Colonic mucosa (tissue), 4 donors: ENCODE measurements at places on chromosomes 6 and 20. TPM values are rescaled to one million over a fixed set of nuclear protein-coding genes. Genes with fewer than 3 reads are reported as not detected.

BNIP5 gene
- 7.8 TPM for total RNA-seq

GRCh38 chr20:38519426-38519825, 46.8 kb downstream of the RALGAPB start:
- no peaks in the 10 kb centered on the region for H3K27me3 ChIP-seq
- no peaks in the 10 kb centered on the region for H3K36me3 ChIP-seq
- H3K4me1 ChIP-seq: no peaks in the 10 kb centered on the region

DNA sequence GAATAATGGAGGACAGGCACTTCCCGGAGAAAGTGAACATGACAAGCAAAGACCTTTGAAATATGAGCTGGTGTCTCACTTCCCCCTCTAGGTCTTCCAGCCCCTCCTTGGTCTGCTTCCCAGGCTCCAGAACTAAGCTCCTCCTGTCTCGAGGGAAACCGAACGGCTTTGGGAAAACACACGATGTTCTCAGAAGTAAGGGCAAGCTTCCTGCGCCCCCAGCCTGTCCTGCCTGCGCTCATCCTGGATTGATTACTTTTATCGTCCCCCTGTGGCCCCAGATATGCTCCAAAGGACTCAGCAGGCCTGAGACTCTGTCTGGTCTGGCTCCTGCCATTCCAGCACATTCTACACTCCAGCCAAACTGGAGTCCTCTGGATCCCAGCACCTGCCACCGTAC, 83.4 kb downstream of the ZNF217 start:
- no peaks in the 10 kb centered on the region for H3K36me3 ChIP-seq
- H3K27ac ChIP-seq: no peak overlapping the region
- DNase-seq: no peak
- H3K4me3 ChIP-seq: no peak overlapping the region
- no peaks in the 10 kb centered on the region for H3K27me3 ChIP-seq

GRCh38 chr20:21640556-21640955, 64.9 kb upstream of the PAX1 start:
- no peak for DNase-seq
- H3K36me3 ChIP-seq: no peaks in the 10 kb centered on the region
- H3K27me3 ChIP-seq: no peaks in the 10 kb centered on the region
- no peak overlapping the region for H3K27ac ChIP-seq
- no peak overlapping the region for H3K4me3 ChIP-seq

- H3K4me3 ChIP-seq: peak overlapping the region; percentile 52
- peaks cover 14% of the 10 kb centered on the region for H3K4me1 ChIP-seq
- H3K27me3 ChIP-seq: no peaks in the 10 kb centered on the region
- H3K36me3 ChIP-seq: no peaks in the 10 kb centered on the region
- peak; percentile 75 for DNase-seq
Observed at GRCh38 chr6:41781366-41781730, 766 bp downstream of the PRICKLE4 start.

GRCh38 chr6:6981681-6982322, 126.0 kb upstream of the RREB1 start:
- no peak overlapping the region for H3K4me3 ChIP-seq
- no peaks in the 10 kb centered on the region for H3K4me1 ChIP-seq
- no peaks in the 10 kb centered on the region for H3K36me3 ChIP-seq
- H3K27ac ChIP-seq: no peak overlapping the region

DNA sequence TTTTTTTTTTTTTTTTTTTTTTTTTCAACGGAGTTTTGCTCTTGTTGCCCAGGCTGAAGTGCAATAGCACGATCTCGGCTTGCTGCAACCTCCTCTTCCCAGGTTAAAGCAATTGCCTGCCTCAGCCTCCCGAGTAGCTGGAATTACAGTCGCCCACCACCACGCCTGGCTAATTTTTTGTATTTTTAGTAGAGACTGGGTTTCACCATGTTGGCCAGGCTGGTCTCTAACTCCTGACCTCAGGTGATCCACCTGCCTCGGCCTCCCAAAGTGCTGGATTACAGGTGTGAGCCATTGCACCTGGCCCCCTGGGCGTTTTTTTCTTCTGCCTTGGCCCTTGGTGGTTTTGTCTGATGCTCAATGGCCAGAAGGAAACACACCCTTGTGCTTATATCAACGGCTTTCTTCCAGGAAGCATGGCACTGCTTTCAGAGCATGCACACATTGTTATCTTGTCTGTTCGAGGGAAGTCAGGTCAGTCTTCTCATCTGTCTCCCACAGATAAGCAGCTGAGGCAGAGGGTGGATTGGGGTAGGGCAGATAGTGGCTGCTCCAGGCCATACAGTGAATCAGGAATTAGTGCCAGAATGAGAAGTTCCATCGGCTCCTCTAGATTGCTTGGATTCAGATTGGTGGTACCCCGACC, 203.1 kb downstream of the TSHZ2 start:
- no peaks in the 10 kb centered on the region for H3K4me1 ChIP-seq
- H3K36me3 ChIP-seq: no peaks in the 10 kb centered on the region
- H3K27me3 ChIP-seq: no peaks in the 10 kb centered on the region

DNA sequence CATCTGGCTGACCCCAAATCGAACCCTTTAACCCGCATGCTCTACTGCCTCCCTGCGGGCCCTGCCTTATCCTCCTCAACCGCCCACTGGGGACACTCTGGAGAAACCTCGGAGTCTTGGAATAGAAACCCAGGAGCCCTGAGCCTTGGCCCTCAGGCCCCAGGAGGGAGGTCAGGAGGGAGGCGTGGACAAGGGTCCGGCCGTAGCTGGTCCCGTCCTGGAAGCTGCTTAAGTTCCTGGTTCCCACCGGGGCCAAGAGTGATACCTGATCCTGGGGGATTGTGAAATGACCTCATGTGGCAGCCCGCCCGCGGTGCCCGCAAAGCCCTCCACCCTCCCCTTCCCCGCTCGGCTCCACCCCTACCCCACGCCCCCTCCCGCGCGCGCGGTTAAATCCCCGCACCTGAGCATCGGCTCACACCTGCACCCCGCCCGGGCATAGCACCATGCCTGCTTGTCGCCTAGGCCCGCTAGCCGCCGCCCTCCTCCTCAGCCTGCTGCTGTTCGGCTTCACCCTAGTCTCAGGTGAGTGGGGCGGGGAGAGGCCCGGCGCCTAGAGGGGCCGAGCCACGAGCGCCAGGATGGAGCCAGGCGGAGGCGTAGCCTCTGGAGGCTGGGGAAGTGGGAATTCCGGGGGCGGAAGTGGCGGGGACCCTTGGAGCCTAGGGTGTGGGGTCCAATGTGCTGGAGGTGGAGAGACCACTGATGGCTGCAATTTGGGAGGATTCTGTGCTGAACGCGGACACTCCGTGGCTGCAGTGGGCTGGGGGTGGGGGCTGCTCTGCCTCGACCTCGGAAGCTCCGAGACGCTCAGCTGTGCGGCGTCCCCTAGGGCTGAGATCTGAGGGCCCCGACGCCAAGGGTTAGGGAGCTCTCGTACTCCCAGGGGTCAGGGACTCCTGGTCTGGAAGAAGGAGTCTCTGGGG, at the start of gene WFDC2:
Gene WFDC2, plus strand, starts transcription at position 418 of the 926 bp plus-strand sequence. Its CDS starts 29 bp downstream, at position 447.
- peak within 1 kb of the TSS; percentile 44 for H3K4me3 ChIP-seq
- peak; percentile 65 for DNase-seq
- H3K27ac ChIP-seq: peak within 1 kb of the TSS; percentile 81
- H3K27me3 ChIP-seq: peaks cover 8% of the 10 kb centered on the region
- H3K36me3 ChIP-seq: no peaks in the 10 kb centered on the region

DNA sequence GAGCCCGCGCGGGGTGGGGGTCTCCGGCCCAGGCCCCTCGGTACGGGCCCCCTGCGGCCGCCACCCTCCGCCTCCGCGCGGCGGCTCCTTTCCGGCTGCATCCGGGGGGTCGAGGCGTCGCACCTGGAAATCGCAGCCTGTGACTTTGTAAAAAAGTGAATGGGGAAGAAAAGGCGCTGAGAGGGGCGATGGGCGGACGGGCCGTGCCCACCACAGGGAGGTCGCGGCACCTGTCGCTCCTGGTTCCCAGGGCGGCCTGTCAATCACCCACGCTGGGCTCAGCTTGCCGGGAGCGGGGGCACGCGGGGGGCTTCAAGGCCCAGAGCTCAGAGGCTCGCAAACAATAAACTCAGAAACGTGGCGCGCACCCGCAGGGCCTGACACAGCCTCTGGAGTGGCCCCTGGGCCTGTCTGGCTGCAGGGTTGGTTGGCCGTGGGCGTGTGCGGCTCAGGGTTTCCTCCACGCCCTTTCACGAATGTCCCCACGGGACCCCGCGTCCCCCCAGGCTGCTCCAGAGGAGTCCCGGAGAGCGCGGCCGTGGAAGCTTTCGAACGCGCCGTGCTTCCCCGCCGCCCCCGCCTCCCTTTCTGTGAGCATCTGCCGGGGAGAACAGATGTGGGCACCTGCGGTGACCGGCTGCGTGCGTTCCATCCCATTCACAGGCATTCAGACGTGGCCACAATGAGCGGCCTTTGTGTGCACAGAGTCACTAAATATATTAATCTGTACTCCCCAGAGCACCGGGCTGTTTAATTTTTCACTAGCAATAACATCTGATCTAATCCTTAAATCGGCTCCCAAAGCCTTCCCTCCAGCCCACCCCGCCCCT, 6.1 kb upstream of the DLL1 start:
- H3K27ac ChIP-seq: peak overlapping the region; percentile 25
- H3K4me3 ChIP-seq: peak overlapping the region; percentile 45
- no peak for DNase-seq
- peaks cover 7% of the 10 kb centered on the region for H3K4me1 ChIP-seq
- H3K27me3 ChIP-seq: peaks cover 44% of the 10 kb centered on the region
- H3K36me3 ChIP-seq: no peaks in the 10 kb centered on the region

DNA sequence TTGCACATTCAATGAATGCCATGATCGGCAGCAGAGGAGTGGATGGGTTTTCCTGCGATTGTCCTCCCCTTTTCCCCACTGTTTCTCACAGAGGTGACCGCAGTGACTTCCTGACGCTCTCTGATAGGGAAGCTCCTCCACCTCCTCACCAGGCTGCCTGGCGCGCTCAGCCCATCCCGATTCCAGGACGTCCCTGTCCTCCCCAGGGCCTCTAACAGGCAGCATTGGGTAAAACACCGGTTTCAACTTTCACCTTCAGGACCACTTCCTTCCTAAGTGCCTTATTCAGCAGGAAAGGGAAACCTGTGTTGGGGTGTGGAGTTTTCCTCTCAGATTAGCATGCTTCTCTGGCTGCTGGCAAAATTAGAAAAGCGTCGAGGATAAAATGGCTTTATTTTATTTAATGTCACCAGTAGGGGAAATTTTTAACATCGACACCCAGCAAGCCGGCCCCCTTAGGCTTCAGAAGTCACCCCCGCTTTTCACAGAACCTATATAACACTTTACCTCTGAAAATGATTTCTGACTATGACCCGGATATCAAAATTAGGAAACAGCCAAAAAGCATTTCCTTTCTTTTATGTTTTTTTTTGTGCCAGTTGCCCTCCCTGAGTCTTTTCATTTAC, 570.4 kb upstream of the GJE1 start:
- H3K4me1 ChIP-seq: no peaks in the 10 kb centered on the region
- DNase-seq: peak; percentile 20
- H3K36me3 ChIP-seq: no peaks in the 10 kb centered on the region
- peak overlapping the region; percentile 13 for H3K4me3 ChIP-seq
- no peaks in the 10 kb centered on the region for H3K27me3 ChIP-seq
- no peak overlapping the region for H3K27ac ChIP-seq

- H3K4me3 ChIP-seq: no peak overlapping the region
- no peaks in the 10 kb centered on the region for H3K36me3 ChIP-seq
- H3K27ac ChIP-seq: no peak overlapping the region
- DNase-seq: peak; percentile 65
- no peaks in the 10 kb centered on the region for H3K4me1 ChIP-seq
Observed at GRCh38 chr6:57198926-57199636, 23.0 kb downstream of the RAB23 start.

DNA sequence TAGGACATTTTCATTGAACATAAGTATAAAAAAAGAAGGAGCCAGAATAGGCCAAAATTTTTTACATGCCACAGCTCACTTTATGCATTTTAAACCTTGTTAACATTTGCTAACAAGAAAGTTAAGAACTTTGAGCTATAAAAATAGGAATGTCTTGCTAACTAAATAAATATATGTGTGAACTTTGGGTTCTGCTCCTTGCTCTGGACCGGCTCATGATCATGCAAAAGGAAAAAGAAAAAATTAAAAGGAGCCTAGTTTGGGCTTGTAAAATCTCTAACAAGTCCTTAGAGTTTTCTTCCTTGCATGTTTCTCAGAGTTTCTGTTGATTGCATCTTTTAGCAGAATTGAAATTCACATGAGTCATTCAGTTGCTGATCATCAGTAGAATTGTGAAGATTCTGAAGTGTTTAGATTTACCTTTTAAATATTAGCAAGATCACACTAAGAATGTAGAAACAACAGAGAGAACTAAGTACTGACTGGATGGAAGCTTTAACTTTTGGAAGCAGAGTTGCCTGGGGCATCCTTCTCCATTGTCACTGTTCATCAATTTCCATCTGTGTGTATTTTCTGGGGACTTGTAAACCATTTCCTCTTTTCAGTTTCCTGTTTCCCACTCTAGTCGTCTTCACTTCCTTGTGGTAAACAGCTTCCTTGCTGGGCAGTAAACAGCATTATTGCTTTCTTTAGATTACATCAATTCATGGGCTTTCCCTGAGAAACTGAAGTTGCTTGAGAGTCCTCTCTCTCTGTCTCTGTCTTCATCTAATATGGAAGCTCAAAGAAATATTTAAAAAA, 458.4 kb upstream of the BTBD3 start:
- peak overlapping the region; percentile 7 for H3K27ac ChIP-seq
- no peaks in the 10 kb centered on the region for H3K36me3 ChIP-seq
- no peak overlapping the region for H3K4me3 ChIP-seq
- peaks cover 5% of the 10 kb centered on the region for H3K4me1 ChIP-seq
- no peak for DNase-seq

- H3K4me3 ChIP-seq: no peak overlapping the region
- H3K27ac ChIP-seq: no peak overlapping the region
- H3K27me3 ChIP-seq: no peaks in the 10 kb centered on the region
- no peak for DNase-seq
- peaks cover 9% of the 10 kb centered on the region for H3K36me3 ChIP-seq
Observed at GRCh38 chr20:37225146-37225545, 36.5 kb downstream of the GHRH start.

DNA sequence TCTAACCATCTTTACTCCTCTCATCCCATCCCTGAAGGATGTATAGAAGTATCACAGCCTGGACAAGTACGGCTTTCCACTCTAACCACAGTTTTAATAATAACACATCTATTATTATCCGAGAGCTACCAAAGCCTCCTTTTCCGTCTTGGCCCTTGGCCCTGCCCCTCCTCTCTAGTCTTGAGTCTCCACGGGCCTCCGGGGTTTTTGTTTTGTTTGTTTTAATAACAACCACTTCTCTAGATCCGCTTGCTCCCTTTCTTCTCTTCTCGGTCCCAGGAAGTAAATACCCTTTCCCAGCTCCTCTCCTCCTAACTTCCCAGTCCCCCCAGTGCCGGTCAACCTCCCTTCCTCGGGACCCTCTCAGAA, 661 bp downstream of the LCA5 start:
- no peaks in the 10 kb centered on the region for H3K4me1 ChIP-seq
- DNase-seq: peak; percentile 45
- no peaks in the 10 kb centered on the region for H3K27me3 ChIP-seq
- H3K27ac ChIP-seq: peak overlapping the region; percentile 69

DNA sequence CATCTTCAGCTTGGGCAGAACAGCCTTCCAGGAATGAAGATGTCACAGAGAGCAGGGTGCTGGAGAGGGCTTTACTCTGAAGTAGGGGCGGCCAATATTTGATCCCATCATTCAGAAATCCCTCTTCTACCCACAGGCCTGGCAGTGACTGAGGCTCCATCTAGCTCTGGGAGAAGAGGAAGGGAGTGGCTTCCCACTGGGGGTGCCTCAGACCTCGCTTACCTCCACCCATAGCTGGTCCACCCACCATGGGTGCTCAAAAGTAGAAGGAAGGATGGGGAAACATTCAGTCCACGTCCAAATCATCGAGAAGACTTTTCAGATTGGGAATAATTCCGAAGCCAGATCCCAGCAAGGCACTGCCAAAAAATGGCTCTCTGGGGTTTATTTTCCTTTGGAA, 11.8 kb upstream of the THBD start:
- no peaks in the 10 kb centered on the region for H3K27me3 ChIP-seq
- DNase-seq: no peak
- no peaks in the 10 kb centered on the region for H3K4me1 ChIP-seq
- no peaks in the 10 kb centered on the region for H3K36me3 ChIP-seq
- peak overlapping the region; percentile 35 for H3K27ac ChIP-seq
- no peak overlapping the region for H3K4me3 ChIP-seq

- no peaks in the 10 kb centered on the region for H3K36me3 ChIP-seq
- no peaks in the 10 kb centered on the region for H3K4me1 ChIP-seq
Observed at GRCh38 chr20:32354592-32355416, 3.3 kb upstream of the ASXL1 start.
